ENCODE measurements at places on chromosomes 2 and 18.
A peak's percentile ranks its signal among the peaks of the same experiment; 100 is the strongest.

- DNase-seq, result no peak
Observed at GRCh38 chr2:217901835-217902378, 100.9 kb downstream of the TNS1 start.

GRCh38 chr2:637804-638203 lies 39.4 kb downstream of the TMEM18 start:
- no peak for DNase-seq

- no peak for DNase-seq
Observed at GRCh38 chr2:28663359-28663758, 88.3 kb upstream of the PPP1CB start.

- peak; percentile 67 for DNase-seq
Observed at GRCh38 chr2:24123195-24123921, at the start of the genes FAM228B and PFN4. FAM228B (plus strand) TSS chr2:24123469; CDS start chr2:24124362, 893 bp downstream. PFN4 (minus strand) TSS chr2:24123334; CDS start chr2:24122535, 799 bp downstream.

DNA sequence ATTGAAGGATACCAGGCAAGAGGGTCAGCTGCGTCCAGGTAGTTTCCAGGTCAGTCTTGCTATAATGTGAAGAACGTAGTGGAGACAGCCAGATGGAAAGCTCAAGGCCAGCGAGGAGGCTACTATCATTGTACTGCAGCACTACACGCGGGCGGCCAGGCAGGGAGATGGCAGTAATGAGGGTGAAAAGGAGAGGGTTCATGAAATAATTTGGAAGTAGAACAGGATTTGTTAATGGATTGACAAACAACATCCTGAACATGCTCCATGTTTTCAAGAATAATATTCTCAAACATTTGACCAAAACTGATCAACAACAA lies 17.1 kb downstream of the SPIRE1 start:
- no peak for DNase-seq

GRCh38 chr2:156038021-156038420 lies 294.5 kb downstream of the NR4A2 start:
- DNase-seq, result no peak

DNA sequence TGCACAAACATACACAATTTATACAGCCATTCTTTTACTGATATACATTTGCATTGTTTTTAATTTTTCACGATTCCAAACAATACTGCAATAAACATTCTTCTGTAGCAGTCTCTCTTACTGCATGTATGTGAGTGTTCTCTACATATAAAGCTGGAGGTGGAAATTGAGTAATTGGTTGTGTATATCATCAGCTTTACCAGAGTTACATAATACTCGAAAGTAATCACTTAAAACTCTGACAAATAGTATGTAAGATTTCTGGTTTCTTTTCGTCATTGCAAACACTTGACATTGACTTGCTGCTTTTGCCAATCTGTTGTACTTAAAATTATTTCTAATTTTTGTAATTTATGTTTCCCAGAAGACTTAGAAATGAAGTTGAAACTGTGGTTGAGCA lies 110.2 kb downstream of the TDRD15 start:
- DNase-seq, result no peak

DNA sequence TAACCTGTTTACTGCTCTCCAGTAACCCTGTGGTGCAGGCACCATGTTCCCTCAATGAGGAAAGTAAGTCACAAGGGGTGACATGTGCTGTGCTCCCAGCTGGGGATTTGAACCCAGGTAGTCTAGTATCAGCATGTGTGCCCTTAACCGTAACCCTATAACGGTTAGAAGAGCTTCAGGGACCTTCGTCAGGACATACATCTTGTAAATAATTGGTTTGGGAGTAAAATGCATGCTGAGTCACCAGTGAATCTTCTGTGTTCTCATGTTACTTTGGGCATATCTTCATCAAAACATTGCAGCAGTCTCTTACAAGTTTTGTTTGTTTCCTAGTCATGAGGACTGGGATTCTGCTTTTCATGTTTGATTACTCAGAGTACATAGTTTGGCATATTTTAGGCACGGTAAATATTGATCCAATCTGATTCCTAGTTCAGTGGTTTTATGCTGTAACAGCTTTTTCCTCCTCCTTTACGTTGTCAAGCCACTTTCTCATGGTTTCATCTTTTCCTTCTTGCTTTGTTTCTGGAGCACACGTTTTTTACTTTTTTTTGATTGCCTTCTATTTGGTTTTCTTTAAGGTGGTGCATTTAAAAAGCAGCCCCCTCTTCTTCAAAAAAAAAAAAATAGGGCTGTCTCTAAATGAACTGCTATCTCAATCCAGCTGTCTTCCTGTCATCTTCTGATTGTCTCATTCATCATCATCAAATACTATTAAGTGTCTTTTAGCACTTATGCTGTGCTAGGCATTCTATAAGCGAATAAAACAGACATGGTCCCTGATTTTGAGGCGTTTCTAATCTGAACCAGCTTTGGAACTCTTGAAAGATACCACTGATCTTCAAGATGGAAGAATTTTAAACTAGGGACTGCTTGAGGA lies 50.4 kb downstream of the CLIP4 start:
- DNase-seq, result no peak

GRCh38 chr2:236754271-236754944 lies 184.8 kb downstream of the ACKR3 start:
- DNase-seq, result no peak

DNA sequence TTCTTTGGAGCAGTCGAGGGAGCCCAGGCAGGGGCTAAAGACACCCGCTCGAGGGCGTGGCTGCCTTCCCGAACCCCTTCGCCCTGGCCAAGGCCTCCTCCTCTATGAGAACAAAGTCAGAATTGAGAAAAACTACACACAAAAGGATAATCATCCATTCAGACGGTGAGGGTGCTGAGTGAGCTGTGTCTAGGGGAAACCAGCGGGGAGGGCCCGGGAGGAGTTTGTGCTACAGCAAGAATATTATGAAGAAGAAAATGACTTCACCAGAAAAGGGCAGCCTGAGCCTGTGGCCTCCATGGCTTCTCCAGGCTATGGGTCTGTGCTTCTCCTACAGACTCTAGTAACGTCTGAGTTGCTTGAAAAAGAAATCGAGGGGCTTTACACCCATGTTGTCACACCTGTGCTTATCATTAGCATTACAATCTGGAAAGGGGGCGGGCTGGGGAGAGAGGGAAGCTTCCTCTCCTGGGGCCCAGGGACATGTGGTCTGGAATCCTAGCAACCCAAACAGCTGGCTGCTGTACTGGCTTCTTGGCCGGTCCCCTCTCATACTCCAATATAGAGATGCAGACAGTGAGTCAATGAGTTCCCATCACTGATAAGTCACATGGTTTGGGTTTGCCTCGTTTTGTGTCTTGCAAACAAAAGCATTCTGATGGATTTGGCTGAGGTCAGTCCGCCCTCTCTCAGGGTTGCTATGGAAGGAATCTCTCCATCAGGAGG lies 52.0 kb upstream of the ARL4C start:
- no peak for DNase-seq

- DNase-seq, result no peak
Observed at GRCh38 chr2:128606837-128607236, 288.2 kb upstream of the HS6ST1 start.

DNA sequence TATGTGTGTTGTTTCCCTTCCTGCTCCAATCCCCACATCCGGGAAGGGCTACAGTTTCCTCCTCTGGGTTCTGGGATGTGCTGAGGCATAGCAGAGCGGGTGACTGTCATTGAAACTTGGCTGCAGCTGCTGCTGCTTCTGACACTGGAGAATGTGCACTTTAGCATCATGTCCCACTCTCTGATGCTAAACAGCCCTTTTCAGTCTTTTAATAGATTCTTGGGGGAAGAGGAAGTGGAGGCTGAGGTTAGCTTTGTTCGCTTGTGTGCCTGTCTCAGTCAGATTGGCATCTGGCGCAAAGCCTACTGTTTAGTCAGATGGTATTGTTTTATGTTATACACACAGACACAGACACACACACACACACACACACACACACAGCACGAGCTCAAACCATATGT lies 136.5 kb upstream of the RND3 start:
- no peak for DNase-seq

Data from CD4-positive, alpha-beta T cell treated with Interleukin-17A for 4 hours (primary cell).